Stimulated activated effector memory CD8-positive, alpha-beta T cell treated with anti-CD3 and anti-CD28 coated beads, Interleukin-12 subunit alpha, Interleukin-12 subunit beta, amount 100 ng/mL, for 72 hours (primary cell): ENCODE measurements at places on chromosomes 7 and 10.

GRCh38 chr10:71772832-71773220 lies 494 bp downstream of the VSIR start:
- DNase-seq, result no peak

DNA sequence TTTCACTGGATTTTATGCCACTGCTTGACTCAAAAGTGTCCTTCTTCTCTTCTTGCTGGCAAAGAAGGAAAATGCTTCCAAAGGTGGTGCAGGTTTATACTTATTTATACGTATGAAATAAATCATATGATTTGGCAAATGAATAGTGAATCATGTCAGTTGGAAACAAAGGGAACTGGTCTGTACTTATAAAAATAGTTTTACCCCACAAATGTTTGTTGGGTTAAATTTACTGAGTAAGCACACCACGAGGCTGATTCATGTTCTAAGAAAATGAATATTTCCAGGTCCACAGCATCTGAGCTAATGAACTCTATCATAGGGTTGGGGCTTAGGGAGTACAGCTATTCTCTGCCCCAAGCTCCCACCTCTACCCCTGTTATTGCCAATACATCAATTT lies 232.2 kb downstream of the TRIL start:
- no peak for DNase-seq

DNA sequence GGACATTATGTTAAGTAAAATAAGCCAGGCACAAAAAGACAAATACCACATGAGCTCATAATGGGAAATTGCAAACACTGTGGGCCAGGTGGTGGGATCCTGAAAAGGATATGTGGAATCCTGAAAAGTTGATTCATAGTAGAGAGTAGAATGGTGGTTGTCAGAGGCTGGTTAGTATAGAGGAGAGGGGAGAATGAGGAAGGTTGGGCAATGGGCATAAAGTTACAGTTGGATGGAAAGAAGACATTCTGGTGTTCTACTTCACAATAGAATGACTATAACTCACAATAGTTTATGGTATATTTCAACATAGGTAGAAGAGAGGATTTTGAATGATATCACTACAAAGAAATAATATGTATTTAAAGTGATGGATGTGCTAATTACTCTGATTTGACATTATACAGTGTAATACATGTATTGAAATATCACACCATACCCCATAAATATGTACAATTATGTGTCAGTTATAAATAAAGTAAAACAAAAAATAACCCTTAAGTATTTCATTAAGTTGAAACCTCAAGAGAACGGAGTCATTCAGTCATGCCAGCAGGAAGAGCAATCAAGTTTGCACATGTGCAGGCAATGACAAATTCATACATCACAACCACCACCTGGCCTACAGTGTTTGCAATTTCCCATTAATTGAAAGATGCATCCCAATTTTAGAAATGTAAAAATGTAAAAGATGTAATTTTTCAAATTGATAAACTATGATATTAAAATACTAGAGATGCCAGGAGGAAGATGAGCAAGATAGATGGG lies 156.7 kb downstream of the MAGI2 start:
- DNase-seq, result no peak

DNA sequence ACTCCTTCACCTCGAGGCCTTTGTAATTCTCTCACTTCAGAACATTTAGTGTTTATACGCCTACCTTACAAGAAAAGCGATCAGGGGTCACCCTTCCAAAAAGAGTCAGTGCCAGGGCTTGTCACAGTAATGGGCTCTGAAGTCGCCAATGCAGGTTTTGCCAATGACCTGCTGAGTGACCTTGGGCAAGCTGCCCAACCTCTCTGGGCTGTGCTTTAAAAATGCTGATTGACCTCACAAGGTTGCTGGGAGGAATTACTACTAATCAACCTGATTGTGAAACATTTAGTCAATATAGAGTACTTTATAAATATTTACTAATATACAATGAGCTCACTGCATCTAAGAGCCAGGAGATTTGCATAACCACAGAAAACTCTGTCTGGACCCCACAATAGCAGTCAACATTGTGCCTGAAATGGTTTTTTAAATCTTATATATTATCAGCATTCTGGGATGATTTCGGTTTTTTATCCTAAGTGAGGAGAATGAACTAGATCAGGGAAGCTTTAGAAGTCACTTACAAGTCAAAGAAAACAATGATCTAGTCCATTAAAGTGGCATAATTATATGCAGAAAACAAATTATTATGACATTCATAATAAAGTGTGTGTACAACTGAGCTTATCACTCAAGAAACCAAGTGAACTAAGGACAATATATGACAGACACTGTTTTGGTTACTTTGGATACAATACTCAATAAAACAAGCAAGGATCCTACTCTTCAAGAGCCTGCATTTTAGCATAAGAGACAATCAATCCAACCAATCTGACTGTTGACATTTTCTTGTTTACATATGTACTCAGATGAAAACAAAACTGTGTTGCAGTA lies 290.5 kb downstream of the SORCS1 start:
- DNase-seq, result no peak

DNA sequence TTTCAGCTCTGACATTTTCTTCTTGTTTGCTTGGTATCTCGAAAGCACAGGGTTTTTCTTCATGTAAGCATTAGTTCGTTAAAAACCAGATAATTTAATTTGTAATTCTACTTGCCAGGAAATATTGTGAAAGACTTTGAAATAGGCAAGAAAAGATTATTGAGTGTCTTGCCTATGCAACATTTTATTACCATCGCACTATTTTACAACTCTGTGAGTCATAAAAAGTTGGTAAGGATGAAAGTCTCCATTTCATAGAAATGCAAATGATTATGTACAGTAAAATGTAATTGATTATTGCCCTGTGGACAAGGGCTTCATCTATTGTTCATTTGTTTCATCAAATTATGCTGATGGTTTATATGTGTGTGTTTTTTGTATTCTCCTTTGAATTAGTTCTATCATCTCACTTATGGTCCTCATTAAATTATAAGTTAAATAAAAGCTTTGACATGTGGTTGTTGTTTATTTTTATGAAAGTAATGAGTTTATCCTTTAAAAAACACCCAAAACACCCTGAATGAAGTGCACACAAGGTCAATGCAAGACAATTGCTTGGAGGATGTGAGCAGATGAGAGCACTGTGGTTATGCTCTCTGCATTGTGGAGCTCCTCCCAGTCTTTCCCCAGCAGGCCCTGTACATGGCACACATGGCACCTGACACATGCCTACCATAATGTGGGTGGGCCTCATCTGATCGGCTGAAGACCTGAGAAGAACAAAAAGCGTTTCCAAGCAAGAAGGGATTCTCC lies 230.8 kb downstream of the CXCL12 start:
- DNase-seq, result no peak

GRCh38 chr7:47087866-47088265 lies 494.0 kb downstream of the TNS3 start:
- DNase-seq, result no peak

- DNase-seq, result no peak
Observed at GRCh38 chr10:110512461-110513187, 14.9 kb downstream of the DUSP5 start.

- DNase-seq, result no peak
Observed at GRCh38 chr7:26880852-26881251, 16.5 kb upstream of the SKAP2 start.

DNA sequence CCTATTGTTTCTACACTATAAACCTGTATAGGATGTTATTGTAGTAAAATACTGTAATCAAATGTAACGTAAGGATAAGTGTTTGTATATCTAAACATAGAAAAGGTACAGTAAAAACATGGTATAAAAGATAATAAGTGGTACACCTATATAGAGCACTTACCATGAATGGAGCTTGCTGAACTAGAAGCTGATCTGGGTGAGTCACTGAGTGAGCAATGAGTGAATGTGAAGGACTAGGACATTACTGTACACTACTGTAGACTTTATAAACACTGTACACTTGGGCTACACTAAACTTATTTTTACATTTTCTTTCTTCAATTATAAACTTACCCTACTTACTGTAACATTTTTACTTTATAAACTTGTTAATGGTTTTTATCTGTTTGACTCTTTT lies 732.9 kb upstream of the LRRN3 start:
- DNase-seq, result no peak

DNA sequence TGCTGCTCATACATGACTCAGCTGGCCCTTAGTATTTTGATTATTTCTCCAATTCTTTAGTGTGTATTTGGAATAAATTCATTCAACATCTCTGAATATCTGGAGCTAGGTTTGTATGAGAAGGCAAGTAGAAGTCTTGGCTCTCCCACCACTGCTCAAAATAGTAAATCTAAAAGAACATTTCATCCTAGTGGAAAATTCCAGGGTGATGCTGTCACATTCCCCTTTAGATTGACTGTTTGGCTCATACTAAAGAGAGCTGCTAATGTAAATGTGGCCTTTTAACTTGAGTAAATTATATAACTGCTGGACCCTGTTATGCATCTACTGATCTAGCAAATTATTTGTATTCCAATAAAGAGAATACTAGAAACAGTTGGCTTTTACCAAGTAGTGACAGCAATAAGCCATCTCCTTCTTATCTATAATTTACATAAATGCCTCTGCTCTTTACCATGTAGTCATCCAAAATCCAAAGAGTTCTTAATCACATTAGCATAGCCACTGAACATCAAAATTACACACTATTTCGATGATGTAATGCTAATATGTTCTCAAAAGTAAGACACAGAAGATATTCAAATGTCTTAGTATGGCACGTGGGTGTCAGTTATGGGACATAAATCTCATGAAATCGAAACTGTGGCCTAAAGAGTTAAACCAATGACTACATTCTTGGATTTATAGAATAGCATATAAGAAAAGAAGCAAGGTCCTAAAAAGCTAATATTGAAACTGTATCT lies 86.9 kb upstream of the KCND2 start:
- no peak for DNase-seq

DNA sequence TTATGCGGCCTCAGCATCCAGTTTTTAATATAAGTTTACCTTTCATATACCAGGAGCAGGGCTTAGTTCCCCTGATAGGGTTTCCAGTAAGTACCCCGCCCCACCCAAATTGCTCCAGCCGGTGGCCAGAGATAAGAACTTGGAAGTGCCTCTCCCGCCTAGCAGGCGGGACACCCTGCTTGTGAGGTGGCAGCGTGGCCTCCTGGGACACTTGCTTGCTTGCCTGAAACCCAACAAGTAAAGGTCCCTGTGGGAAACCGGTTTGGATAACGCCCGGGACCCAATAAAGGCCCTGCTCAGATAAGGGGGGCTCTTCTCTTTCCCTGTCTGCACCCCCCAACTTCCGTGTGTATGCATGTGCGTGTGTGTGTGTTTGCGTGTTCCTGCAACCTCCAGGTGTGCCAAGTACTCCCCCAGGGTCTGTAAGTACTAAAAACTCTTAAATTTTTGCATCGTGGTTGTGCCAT lies 154.3 kb downstream of the ARHGAP21 start:
- no peak for DNase-seq

DNA sequence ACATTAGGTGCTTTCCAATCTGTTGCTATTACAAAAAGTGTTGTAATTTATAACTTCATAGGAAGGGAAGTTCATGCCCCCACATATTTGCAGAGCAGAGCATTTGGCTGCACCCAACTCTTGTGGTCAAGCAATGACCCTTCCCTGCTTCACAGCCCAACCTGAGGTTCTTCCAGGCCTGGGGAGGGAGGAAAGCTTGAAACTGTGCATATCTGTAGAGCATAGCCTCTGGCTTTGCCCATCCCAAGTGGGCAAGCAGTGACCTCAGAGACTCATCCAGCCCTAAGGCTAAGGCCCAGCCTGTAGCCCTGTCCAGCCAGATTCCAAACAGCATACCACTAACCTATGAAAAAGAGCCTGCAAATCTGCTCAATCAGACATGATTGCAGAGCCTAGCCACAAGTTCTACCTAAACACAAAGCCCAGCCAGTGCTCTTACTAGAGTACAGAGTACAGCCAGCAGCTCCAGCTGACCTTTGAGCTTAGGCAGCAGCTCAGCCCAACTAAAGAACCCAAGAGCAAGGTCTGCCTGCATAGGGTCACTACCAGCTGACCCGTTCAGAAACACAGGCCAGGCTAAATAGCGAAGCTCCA lies 14.4 kb upstream of the GSTK1 start:
- DNase-seq, result no peak

DNA sequence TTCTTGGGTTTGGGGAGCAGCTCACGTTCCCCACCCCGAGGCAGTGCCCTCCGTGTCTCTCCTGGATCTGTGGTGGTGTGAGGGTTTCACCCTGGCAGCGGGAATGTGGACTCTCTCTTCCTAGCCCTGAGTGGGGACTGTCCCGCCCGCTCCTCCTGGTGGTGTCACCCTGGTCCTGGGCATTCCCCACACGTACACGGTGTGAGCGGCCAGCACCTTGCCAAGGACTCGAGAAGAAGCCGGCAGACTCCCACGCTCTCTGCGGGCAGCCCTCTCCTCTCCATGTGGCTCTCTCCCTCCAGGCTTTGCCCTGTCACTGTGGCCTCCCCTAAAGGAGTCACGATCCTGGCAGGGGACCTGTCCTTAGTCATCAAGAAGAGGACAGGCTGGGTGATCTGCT lies 24.0 kb downstream of the DPYSL4 start:
- no peak for DNase-seq

DNA sequence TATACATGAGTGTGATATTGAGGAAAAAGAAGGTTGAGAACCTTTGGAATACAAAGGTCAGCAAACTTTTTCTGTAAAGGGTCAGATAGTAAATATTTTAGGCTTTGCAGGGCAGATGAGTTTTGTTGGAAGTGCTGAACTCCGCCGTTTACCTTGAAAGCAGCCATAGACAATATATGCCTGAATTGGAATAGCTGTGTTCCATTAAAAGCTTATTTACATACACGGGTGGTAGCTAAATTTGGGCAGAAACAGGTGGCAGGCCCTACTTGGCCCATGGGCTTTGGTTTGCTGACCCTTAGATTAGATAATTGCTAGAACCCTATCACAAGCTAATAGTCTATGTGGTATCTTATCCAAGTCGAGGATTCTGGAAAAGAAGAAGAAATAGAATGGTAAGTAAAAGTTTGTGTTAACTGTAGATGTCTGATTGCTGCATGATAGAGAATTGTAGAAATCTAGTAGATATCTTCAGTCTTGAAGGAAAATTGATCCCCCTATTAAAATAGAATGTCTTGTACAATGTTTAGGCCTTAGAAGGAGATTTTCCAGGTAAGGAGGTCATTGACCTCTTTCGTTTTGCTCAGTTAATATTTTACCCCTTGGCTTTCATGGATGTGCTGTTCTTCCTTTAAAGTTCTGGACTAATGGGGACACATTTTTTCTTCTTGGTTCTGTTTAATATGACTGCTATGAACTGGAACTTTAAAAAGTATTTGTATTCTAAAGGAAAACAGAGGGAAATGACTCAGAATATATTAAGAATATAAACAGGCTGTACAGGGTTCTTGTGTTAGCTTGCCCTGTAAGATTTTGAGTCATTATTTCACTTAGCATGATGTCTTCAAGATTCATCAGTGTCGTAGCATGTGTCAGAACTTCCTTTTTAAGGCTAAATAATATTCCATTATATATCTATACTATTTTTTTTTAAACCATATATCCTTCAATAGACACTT lies 8.0 kb downstream of the RBM33 start:
- DNase-seq, result no peak

DNA sequence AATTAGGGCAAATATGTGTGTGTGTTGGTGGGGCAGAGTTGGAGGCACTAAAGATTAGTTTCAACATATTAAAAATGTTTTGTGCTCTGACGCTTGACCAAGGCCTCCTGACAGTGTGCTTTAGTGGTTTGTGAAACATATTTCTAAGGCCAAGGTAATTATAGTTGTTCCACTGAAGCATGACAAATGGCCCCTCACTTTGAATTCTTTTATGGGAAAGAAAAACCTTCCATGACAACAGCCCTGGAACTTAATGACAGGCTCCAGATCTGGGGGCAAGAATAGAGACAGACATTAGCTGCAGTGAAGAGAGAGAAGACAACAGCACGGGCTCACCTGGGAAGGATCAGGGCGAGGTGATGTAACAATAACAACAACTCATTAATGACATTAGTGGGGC lies 155.8 kb downstream of the CHN2 start:
- DNase-seq, result no peak
